ENCODE measurements at places on chromosomes 11 and 22.

- no peak for DNase-seq
Measured at GRCh38 chr11:12787847-12788246, 113.6 kb downstream of the TEAD1 start.

DNA sequence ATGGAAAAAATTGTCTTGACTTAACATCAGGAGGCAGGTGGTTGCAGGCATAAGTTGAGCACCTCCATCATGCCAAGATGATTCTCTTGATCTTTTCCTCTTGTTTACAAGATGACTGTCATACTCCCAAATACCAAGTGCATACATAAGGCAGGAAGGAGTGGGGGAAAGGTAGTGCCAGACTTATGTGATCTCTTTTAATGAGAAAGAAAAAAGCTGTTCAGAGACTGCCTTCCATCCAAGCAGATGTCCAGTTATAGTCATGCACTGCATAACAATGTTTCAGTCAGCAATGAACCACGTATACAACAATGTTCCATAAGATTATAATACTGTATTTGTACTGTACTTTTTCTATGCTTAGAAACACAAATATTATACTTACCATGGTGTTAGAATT is 135.7 kb downstream of the EHF start:
- DNase-seq: no peak

GRCh38 chr11:74532501-74533246 is 39.1 kb upstream of the LIPT2 start:
- DNase-seq: no peak

DNA sequence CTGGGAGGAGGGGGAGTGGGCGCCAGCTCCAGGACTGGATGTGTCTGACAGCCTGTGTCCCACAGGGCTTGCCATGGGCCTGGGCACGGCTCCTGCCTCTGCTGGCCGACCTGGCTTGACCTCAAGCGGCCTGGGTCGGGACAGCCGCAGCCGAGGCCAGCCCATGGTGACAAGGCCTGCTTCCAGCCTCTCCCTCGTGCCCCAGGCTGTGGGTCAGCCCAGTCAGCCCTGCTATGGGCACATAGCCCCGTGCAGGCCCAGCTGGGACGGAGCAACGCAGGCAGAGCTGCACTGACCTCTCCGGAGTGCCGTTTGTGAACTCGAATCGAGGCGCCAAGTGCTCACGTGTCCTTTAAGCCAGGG is 17.9 kb downstream of the OSBPL5 start:
- DNase-seq: no peak

GRCh38 chr11:78338138-78338537 is 79.5 kb downstream of the GAB2 start:
- no peak for DNase-seq

- no peak for DNase-seq
Measured at GRCh38 chr22:40449676-40450035, 79.3 kb downstream of the SGSM3 start.

GRCh38 chr22:30015846-30016245 is 64.4 kb upstream of the HORMAD2 start:
- no peak for DNase-seq

- DNase-seq: no peak
Measured at GRCh38 chr11:60500276-60500910, 7.8 kb downstream of the MS4A12 start.

DNA sequence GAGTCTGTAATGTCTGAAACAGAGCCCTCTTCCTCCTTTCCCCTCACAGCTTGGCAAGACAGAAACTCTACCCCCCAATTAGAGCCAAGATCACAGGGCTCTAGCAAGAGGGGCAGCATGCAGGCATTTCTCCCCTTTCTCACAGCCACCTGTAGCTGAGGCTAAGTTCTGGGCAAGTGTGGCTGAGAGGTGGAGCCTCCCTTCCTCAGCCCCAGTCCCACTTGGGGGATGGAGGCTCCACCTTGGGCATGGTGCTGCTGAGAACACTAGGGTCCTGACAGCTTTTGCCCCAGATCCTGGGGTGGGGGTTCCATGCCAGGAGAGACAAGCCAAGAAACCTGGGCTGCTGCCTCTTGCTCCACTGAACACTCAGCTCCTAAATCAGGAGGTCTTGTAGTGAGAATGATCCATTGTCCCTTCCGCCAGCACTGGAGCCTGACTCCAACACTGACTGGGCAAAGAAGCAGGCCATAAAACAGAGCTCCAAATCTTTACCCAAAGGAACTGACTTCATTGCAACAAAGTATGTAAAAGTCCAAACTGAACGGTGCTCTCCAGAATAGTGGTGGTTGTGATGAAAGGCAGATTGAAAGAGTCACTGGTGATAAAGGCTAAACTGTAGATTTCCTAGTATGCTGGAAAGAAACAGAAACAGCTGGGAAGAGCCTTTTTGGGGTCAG is 25.6 kb downstream of the NARS2 start:
- no peak for DNase-seq

GRCh38 chr11:107713009-107713408 is 1.2 kb upstream of the SLN start:
- DNase-seq: no peak

DNA sequence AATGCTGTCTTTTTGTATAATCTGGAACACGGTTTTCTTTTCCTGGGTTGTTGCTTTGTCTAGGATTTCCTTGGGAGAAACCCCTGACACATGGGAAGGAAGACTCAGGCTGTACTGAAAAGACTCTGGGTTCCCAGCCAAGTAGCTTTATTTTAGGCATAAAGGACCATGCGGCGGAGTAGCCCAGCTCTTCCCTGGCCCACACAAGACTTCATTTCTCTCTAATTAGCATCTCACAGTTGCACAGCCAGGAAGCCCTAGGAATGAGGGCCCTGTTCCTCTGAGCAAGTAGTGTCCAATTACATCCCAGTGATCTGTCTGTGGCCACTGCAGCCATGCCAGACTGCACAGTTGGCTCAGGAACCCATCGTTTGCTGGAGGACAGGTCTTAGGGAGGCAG is 319.5 kb downstream of the TENM4 start:
- no peak for DNase-seq

GRCh38 chr22:36233796-36234195 is 5.5 kb downstream of the APOL2 start:
- no peak for DNase-seq

- peak; percentile 86 for DNase-seq
Measured at GRCh38 chr11:118010738-118011461, 24.7 kb downstream of the IL10RA start.

Data from GM12878 (cell line).